ENCODE measurements at places on chromosomes 5 and 9.
A peak's percentile ranks its signal among the peaks of the same experiment; 100 is the strongest.

DNA sequence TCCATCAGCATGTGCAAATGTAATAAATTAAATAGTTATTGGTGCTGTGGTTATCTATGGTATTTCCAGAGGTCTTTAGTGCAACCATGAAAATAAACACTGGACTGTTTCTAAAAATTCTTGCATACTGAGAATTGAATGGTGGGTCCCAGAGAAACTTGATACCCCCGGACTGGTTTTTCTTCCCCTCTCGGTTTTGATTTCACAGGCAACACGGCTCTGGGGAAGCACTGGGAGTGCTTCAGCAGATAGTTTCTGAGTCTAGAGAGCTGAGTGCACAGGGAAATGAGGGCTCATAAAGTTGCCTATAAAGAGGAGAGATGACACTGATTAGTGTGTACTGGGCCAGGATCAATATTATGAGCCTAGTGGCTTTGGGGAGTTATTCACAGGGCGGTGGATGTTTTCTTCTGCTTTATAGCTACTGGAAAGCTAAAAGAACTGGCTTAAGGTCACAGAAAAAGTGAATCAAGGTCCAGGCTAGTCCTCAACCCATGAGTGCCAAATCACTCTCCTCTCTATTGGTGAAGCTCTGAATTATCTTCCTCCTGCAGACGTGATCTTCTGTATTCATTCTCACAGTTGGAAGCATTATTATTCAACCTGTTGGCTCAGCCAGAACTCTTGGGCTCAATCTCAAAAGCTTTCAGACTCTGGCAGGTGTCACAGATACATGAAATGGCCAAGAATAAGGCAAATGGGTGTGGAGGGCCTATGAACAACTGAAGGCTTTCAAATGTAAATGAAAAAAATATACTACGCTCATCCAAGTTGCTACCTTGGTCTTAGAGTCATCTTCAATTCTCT lies 170.2 kb upstream of the HMHB1 start:
- H3K27ac ChIP-seq = no peak overlapping the region
- H3K36me3 ChIP-seq = no peaks in the 10 kb centered on the region
- H3K4me1 ChIP-seq = no peaks in the 10 kb centered on the region
- H3K4me3 ChIP-seq = no peak overlapping the region
- H3K27me3 ChIP-seq = no peaks in the 10 kb centered on the region
- no peak for DNase-seq

DNA sequence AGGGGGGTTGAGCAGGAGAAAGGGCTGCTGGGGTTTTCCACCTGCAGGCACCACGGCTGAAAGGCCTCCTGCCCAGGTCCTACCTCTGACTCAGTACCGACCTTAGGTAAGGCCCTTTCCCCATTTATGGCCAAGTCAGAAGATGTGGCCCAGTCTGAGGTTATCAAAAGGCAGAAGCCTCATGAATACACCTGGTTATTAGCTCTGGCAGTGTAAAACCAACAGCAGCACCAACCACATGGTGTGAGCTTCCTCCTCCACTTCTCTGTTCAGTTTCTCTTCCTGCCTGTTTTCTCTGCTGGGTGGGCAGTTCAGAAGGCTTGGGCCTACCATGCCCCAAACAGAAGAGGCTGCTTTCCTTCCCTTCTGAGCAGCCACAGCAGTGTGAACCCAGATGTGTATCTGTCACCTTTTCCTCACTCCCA lies 86.9 kb downstream of the UGCG start:
- peaks cover 52% of the 10 kb centered on the region for H3K4me1 ChIP-seq
- no peaks in the 10 kb centered on the region for H3K36me3 ChIP-seq
- DNase-seq = peak; percentile 6
- H3K4me3 ChIP-seq = peak overlapping the region; percentile 23
- H3K27me3 ChIP-seq = peaks cover 2% of the 10 kb centered on the region

- peaks cover 8% of the 10 kb centered on the region for H3K27me3 ChIP-seq
- H3K36me3 ChIP-seq = peaks cover 3% of the 10 kb centered on the region
- peak overlapping the region; percentile 89 for H3K4me3 ChIP-seq
- peak; percentile 86 for DNase-seq
- H3K27ac ChIP-seq = peak overlapping the region; percentile 100
Measured at GRCh38 chr9:35616681-35617459, 1.3 kb downstream of the CD72 start.

DNA sequence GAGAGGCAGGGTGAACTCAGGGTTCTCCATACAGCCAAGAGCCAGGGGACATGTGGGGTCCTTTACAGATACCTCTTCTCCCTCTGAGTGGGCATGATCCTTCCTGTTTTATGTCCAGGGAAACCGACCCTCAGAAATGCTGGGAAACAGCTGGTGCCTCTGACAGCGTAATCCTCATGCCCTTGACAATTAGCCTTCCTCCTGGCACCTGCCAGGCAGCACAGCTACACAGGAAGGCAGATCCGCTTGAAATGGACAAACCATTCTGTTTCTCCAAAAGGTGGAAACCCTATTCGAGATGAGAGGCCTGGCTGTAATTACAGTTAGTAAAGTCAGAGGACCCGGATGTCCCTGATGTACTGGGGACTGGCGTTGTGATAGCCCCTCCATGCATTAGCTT lies 7.2 kb downstream of the ERGIC1 start:
- peak overlapping the region; percentile 69 for H3K27ac ChIP-seq
- no peaks in the 10 kb centered on the region for H3K36me3 ChIP-seq
- no peak for DNase-seq
- H3K4me1 ChIP-seq = peaks cover 75% of the 10 kb centered on the region
- no peaks in the 10 kb centered on the region for H3K27me3 ChIP-seq
- H3K4me3 ChIP-seq = no peak overlapping the region

DNA sequence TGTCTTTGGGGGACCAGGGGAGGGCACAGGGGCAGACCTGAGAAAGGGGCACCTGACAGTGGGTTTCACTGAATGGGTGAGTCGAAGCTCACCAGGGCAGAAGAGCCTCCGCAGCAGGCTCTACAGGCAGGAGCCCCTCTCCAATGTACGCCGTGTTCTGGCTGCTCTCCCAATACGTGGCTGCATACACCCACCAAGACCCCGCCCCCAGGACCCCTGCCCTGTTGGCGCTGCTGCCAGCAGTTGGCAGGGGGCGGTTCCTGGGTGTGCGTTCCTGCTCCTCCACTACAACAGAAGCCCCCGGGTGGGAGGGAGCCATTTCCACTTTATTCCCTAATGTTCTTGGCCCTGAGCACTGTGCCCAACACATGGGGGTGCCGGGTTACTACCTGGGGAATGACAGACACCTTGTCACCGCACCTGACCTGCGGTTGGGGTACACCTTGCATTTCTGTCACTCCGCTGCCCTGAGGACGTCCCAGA lies 30.3 kb downstream of the SARDH start:
- H3K27ac ChIP-seq = no peak overlapping the region
- H3K4me3 ChIP-seq = no peak overlapping the region
- no peaks in the 10 kb centered on the region for H3K36me3 ChIP-seq
- no peaks in the 10 kb centered on the region for H3K4me1 ChIP-seq

DNA sequence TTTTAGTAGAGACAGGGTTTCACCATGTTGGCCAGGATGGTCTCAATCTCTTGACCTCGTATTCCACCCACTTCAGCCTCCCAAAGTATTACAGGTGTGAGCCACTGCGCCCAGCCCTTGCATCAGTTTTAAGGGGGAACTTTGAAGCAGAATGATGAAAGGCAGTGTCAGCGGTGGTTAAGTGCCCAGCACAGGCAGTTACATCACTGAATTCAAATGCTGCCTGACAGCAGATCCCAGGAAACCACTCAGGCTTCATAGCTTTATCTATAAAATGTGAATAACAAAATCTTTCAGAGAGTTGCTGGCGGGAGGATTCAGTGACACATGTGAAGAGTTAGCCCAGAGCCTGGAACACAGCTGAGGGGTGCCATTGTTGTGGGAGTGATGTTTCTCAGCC lies 26.5 kb downstream of the FGF1 start:
- H3K27me3 ChIP-seq = peaks cover 6% of the 10 kb centered on the region
- no peak overlapping the region for H3K4me3 ChIP-seq
- H3K4me1 ChIP-seq = no peaks in the 10 kb centered on the region
- H3K36me3 ChIP-seq = no peaks in the 10 kb centered on the region

DNA sequence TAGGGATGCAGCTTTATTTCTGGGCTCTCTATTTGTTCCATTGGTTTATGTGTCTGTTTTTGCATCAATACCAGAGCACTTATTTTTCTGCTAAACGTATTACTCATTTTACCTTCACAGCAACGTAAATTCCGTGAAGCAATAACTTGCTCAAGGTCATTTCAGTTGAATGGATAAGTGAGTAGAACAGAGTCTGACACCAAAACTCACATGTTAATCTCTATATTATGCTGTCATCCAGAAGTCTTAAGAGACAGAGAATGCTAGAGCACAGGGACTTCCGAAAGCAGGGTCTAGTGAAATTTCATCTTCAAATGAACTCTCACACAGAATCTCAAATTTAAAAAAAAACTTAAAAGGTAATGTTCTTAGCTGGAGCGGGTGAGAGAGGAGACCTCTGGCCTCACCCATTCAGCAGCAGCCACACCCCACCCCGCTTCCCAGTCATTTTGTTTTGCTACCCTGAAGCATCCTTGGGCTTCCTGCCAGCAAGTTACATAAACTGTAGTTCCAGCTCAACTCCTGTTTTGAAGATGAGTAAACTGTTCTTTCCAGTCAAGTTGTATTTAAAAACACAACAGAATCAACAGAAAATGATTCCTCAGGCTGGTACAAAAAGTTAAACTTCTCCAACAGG lies 69.3 kb downstream of the TRIM36 start:
- H3K4me3 ChIP-seq = no peak overlapping the region
- no peaks in the 10 kb centered on the region for H3K4me1 ChIP-seq
- H3K36me3 ChIP-seq = no peaks in the 10 kb centered on the region
- no peak for DNase-seq

- DNase-seq = no peak
- H3K36me3 ChIP-seq = no peaks in the 10 kb centered on the region
- H3K27me3 ChIP-seq = no peaks in the 10 kb centered on the region
- no peaks in the 10 kb centered on the region for H3K4me1 ChIP-seq
- H3K27ac ChIP-seq = no peak overlapping the region
Measured at GRCh38 chr5:23396346-23396745, 111.1 kb upstream of the PRDM9 start.

Measured in immature natural killer cell (primary cell).